ENCODE measurements at places on chromosomes 2 and 18.

- no peak for DNase-seq
Observed at GRCh38 chr2:226609366-226609765, 190.3 kb downstream of the IRS1 start.

DNA sequence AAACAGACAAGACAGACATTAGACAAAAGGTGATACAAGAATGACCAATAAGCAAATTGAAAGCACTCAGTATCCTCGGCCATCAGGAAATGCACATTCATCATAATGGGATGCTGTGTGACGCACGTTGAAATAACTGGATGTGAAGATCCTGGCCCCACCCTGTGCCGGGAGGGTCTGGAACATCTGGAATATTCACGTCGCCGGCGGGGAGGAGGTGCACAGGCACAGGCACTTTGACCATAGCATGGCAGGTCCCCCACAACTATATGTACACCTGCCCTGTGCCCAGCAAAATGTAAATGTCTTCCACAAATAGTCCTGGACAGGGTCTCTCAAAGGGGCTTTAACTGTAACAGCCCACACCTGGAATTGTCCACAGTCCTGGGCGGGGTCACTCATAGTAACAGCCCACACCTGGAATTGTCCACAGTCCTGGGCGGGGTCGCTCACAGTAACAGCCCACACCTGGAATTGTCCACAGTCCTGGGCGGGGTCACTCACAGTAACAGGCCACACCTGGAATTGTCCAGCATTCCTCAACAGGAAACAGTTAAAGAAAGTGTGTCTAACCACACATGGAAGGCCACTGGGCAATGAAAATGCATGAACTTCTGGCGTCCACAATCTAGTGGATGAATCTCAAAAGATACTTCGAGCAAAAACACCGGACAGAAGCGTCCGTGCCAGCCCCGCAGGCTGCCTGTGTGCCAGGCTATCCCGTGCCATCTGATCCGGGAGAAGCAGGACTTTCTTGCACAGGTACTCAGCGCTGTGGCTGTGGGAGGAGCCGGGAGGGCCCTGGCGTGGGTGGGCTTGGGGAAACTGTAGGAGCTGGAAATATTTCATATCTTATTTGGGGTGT lies 113.4 kb downstream of the RTP5 start:
- DNase-seq = no peak

GRCh38 chr2:236574424-236575145 lies 5.0 kb downstream of the ACKR3 start:
- no peak for DNase-seq

- DNase-seq = no peak
Observed at GRCh38 chr2:101961338-101962191, 30.2 kb upstream of the IL1R2 start.

GRCh38 chr2:191756761-191757160 lies 78.8 kb downstream of the NABP1 start:
- DNase-seq = no peak

DNA sequence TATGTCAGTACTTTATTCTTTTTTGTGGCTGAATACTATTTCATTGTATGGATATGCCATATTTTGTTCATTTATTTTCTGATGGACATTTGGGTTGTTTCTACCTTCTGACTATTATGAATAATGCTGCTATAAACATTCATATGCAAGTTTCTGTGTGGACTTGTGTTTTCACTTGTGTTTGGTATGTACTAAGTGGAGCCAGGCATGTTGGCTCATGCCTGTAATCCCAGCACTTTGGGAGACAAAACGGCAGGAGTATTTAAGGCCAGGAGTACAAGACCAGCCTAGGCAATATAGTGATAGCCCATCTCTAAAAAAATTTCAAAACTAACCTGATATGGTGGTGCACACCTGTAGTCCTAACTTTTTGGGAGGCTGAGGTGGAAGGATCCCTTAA lies 23.3 kb downstream of the MARCHF7 start:
- DNase-seq = no peak

DNA sequence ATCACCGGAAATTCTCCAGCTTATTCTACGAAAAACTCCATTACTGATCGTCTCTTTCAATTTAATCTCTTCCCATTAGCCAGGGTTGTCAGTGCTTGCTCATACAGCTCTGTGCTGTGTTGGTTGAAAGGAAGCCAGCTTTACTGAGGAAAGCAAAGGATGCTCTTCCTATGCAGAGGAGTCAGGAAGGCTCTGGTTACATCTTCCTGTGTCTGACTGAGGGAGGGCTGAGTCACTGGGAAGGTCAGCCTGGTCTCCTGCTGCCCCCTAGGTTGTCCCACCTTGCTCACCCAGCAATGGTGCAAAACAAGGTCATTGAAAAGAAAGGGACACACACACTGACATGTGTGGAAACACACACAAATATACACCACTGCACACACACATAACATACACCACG lies 975.6 kb downstream of the DCDC2C start:
- DNase-seq = no peak
